ENCODE measurements at places on chromosomes 7 and 10.

- no peak for DNase-seq
Measured at GRCh38 chr10:29287635-29288034, 1.2 kb upstream of the LYZL1 start.

DNA sequence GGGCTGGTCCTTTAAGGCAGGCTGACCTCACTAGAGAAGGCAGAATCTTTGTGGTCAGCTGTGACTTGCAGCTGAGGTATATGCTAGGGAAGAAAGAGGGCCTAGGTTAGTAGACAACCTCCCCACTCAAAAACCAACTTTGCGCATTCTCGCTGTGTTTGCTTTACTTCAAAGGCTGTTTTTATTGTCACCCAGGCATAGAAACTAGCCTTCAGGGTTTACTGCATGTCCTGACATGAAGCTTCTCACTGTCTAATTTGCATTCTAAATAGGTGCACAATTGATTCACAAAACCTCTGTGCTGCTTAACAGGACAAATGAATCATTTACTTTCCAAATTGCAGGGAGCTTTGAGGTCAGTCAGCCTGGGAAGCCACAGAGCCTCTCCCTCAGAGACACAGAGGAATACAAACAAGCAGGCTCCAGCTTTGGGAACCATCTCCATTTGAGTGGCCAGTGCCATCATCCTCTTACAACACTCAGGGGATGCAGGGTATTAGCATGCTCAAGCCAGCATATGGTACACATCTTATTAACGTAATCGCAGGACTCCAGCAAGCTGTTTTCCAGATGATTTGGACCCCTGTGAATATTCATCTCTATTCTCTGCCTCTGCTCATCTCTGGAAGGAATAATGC, 596.4 kb upstream of the GHITM start:
- no peak for DNase-seq

GRCh38 chr7:113636727-113637421, 281.9 kb downstream of the PPP1R3A start:
- peak; percentile 73 for DNase-seq

GRCh38 chr10:102731222-102731800, 12.4 kb upstream of the WBP1L start:
- no peak for DNase-seq

- DNase-seq: no peak
Measured at GRCh38 chr10:5314840-5315239, 49.9 kb upstream of the UCN3 start.

DNA sequence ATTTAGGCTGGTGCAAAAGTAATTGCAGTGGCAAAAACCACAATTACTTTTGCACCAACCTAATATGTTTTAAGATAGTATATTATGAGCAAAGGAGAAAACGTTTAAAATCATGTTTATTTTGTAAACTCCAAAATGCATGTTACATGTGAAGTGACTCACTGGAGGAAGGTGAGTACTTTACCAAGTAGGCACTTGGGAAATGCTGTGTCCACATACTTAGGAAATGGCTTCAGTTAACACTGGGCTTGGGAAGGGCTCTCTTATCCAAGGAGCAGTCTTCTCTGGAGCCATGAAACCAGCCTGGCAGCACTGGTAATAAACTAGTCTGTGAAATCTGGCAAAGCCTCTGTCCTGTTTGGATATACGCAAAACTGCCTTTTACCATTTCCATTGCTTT, 4.4 kb downstream of the RPS24 start:
- peak; percentile 64 for DNase-seq

DNA sequence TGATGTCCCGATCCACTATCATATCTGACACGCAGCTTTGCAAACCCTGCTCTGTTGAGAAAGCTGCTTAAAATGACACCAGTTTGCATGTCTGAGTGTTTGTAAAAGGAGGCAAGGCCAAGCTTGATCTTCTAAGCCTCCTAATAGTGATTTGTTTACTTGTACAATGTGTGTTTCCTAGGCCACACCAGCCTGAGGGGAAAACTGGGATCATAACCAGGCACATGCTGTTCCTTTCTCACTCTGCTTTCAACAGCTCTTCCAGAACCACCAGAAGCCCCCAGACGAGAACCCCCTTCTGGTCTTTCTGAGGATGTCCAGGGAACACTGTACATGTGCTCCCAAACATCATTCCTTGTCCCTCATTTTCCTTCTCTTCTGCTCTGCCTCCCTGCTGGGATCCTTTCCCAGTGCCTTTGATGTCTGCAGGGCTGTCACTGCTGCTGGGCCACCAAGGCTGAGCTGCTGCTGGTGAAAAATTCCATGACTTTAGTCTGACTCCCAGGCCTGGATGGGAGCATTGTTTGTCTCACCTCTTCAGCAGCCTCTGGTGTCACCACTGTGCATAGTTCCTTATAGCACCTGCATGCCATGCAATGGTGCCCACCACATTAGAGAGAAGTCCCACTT, 4.0 kb upstream of the LGI1 start:
- no peak for DNase-seq

GRCh38 chr7:46156086-46156485, 235.0 kb upstream of the IGFBP3 start:
- DNase-seq: no peak

DNA sequence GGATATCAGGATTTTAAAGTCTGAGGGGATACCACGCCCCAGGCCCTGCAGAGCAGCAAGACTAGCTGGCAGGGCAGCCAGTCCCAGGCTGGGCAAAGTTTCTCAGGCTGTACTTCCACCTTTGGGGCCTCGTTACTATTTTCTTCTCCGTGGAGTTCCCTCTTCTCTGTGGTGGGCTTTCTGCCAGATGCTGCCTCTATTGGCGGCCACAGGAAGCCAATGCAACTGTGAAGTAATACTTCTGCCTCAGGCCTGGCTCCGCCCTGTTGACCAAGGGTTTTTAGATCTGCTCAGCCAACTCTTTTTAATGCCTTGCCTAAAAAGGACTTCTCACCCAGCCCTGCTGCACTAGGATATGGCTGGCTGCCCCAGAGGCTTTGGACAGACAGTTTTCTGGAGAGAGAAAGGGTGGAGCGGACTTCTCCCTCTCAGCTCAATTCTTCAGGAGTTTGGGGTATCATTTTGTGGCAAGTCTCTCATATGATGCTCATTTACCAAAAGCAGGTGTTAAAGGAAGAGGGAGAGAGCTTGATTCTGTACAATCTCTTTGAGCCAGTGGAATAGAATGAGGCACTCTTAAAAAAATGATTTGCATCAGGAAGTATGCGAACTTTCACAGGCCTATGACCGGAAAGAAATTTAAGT, 67.4 kb downstream of the HHEX start:
- peak; percentile 81 for DNase-seq

- DNase-seq: no peak
Measured at GRCh38 chr10:132306864-132307751, 642 bp downstream of the STK32C start.

- DNase-seq: no peak
Measured at GRCh38 chr7:124754576-124755268, 10.9 kb downstream of the GPR37 start.

GRCh38 chr7:65251851-65252620, 121.6 kb upstream of the ZNF92 start:
- peak; percentile 18 for DNase-seq

- no peak for DNase-seq
Measured at GRCh38 chr10:11513727-11514126, 97.7 kb downstream of the USP6NL start.

DNA sequence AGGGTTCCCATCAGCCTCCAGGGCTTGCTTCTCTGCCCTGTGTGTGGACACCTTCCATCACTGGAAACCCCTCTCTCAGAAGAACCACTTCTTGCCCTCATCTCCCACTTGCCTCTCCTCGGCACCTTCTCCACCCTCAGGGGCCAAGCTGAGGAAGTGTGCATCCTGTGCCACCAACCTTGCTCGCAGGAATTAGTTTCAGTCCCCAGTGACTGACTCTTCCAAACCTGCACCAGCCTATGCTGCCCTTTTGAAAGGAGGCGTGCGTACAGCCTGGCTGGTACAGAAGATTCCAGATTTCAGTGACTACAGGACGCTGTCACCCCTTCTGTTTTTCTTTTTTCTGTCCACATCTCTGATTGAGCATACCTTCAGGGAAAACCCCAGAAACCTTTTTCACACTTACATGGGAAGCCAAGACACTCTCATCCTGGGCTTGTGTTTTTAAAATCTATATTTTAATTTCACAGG, 67.1 kb downstream of the IKZF1 start:
- no peak for DNase-seq

- no peak for DNase-seq
Measured at GRCh38 chr7:8628656-8629055, 195.2 kb downstream of the NXPH1 start.

- DNase-seq: no peak
Measured at GRCh38 chr10:79273604-79274003, 73.7 kb upstream of the PPIF start.
